ENCODE measurements at places on chromosomes 2 and 18.

- peak; percentile 82 for DNase-seq
Observed at GRCh38 chr2:215784371-215784783, 229.0 kb downstream of the MREG start.

- DNase-seq, result no peak
Observed at GRCh38 chr2:231160701-231161100, 35.9 kb upstream of the HTR2B start.

GRCh38 chr2:95323347-95324155, 26.4 kb downstream of the KCNIP3 start:
- no peak for DNase-seq

- DNase-seq, result no peak
Observed at GRCh38 chr2:102301867-102302362, 9.4 kb upstream of the IL1RL1 start.

DNA sequence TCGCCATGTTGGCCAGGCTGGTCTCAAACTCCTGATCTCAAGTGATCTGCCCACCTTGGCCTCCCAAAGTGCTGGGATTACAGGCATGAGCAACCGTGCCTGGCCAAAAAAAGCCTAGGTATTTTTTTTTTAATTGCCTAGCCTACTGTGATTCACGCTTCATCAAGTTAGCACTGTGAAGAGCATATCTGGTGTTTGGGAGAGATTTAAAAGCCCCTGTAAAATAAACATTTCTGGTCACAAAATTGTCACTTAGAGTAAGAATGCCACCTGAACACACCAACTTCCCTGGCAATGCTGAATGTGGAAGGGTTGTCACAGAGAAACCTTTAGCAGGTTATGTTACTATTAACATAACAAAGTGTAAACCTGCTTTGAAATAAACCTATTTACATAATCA, 39.7 kb upstream of the CHAC2 start:
- DNase-seq, result no peak
